Skeletal muscle cell (primary cell): ENCODE measurements at places on chromosomes 13 and 19.

DNA sequence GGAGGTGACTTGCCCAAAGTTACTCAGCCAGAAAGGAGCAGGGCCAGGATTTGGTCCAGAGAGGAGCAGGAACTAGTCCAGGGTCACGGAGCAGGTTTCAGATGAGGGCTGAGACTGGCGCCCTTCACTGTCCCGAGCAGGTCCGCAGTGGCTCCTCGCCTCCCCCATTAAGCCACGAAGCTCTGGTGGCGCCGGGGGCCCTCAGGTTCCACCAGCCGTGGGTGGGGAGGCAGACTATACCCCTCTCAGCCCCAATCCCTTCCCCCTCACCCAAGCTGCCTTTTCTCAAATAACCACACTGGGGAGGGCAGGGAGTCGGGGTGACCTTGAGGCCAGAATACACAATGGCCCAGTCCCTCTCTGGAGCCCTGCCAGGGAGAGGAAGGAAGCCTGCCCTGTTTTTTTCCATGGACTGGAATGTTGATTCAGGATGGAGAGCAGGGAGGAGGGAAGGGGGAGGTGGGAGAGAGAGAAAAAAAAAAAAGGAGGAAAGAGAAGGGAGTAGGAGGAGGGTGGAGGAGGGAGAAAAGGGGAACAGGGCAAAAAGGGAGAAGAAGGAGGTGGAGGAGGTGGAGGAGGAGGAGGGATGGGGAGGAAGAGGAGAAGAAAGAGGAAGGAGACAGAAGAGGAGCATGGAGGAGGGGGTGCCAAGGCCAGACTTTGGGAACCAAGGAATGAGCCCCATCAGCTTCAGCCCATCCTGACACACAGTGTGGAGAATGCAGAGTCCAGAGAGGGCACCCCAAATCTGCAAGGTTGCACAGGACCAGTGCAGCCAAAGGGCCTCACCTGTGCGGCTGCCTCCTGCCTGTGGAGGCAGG lies 19.7 kb downstream of the CEACAM16 start:
- DNase-seq: no peak

GRCh38 chr19:15432018-15432494 lies 13.3 kb upstream of the AKAP8L start:
- DNase-seq: no peak

DNA sequence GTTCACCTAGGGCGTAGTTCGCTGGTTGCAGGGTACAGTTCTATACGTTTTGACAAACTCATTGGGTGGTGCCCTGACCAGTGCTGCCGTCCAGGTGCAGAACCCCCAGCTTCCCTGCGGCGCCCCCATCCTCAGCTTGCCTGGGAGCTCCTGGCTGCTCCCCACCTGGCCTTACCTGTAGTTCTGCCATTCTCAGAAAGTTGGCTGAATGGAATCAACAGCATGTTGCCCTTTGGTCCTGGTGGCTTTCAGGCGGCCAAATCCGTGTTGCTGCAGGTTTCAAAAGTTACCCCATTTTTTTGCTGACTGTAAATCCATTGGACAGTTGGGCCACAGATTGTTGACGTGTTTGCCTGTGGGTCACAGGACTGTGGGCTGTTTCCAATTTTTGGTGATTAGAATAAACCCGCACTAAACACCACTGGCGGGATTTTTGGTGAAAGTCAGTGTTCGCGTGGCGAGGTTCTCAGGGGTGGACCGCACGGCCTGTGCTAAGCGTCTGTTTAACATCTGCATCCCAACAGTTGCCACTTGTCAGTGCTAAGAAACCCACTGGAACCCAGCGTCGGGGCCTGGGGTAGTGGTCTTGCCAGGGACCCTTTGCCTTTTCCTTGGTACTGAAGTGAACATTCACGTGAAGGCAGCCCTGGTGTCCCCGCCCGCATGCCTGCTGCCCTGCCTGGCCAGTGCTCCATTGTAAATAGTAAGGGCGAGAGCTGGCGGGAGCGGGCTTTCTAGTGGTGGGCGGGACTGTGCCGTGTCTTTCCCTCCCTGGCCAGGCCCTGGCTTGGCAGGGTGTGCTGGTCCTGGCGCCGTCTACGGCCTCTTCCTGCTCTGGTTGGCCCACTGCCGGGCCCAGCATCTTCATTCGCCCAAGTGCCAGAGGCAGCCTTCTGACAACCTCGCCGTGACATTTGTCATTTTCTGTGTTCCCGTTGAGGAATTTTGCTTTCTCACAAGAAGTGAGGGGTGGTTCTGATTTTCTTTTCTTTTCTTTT lies 3.3 kb downstream of the DOT1L start:
- no peak for DNase-seq

- no peak for DNase-seq
These were observed 122.5 kb downstream of the GPC5 start for GRCh38 chr13:91520952-91521351.

DNA sequence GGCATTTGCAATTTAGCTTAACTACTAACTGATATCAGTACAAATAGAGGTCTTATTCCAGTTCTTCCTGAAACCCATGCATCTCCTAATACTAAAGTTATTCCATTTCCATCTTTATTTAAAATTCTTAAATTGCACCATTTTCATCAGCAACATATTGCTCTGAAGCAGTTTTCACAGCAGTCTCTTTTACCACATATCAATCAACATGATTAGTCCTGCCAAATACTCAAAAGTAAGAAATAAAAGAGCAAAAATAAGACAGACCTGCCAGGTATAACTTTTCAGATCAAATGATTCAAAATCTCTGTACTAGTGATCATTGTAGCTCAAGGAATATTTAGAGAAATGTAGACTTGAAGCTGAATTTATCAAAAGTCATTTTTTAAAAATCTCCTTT lies 141.7 kb downstream of the SLITRK1 start:
- no peak for DNase-seq

GRCh38 chr13:113092776-113093579 lies 12.6 kb upstream of the F7 start:
- no peak for DNase-seq

GRCh38 chr19:17454576-17455071 lies 6.1 kb downstream of the NXNL1 start:
- no peak for DNase-seq

GRCh38 chr13:36992362-36992761 lies 6.8 kb downstream of the ALG5 start:
- DNase-seq: no peak
